ENCODE measurements at places on chromosomes 16 and 17.

DNA sequence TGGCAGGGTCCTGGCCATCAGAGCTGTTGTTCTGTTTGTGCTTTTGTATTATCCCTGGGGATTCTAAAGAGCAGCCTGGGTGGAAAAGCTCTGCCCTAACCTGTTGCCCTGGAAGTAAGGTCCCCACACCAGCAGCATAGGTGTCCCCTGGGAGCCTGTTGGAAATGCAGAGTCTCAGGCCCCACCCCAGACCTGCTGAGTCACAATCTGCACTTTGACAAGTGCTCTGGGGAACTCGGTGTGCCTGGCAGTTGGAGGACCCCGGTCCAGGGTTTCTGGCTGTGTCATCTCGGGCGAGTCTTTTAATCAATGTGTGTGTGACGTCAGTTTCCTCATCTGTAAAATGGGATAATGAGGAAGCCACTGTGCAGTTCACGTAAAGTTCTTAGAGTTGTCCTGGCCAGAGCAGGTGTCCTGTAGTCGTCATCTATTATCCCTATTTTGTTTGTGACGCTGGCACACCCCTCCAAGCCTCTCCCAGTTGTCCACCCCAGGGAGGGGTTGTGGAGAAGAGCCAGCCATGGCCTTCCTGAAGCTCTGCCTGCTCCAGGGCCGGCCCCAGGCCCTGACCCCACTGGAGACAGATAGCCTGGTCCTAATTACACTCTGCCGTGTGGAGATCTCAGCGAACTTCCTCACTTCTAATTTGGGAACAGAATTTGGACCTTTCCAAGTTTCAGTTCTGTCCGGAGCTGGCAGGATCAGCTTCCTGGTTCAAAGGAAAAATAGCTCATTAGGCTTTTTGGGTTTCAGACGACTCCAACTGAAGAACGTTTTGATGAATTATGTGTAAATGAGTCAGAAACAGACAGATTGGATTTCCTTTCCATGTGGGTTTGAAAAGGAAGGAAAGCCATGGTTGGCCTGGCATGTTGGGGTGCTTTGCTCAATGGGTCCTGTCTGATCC lies 295.7 kb upstream of the FOXF1 start:
- DNase-seq, result no peak

DNA sequence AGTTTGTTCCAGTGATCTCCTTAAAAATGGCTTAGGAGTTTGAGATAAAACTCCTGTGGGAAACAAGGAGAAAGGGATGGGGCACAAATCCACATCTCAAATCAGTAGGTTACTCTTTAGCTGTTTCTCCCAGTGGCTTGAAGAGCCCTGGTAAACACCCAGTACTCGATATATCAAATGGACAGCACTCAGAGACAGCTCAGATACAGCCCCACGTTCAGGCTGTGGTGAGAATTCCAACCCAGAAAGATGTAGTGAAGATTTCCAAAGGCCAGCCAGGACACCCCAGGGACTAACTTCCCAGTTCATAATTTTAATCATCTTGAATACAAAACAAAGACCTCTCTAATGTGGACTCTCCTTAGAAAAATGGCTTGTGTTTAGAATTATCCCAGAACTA lies 6.4 kb upstream of the VEZF1 start:
- DNase-seq, result no peak

DNA sequence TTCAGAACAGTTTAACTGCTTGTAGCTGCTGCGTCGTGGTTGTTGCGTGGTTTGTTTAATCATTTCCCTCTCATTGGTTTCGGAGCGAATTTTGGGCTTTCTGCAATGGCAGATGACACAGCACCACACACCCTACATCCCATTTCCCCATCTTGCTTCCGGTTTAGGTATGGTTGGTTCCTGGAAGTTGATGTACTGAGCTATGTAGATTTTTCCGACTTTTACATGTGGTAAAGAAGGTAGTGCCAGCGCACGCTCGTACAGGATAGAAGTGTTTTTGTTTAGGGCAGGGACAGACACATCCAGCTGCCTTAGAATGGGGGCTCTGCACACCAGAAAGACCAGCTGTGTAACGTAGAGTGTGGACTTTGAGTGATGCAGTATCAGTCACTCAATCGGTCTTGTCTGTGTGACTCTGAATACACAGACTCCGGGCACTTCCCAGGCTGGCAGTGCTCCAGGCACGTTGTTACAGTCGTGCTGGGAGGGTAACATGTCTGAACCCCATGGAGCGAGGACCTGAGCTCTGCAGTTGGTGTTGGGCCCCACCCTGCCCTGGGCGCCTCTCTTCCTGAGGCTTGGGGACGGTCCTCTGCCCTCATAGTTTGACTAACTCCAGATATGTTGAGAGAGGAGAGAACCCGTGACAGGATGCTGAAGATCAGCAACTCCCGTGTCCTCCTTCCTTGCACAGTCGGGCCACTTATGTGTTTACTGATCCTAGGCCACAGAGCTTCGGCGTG lies 172.0 kb upstream of the CHMP6 start:
- DNase-seq, result no peak

- DNase-seq, result no peak
These were observed 5.6 kb upstream of the VASN start for GRCh38 chr16:4366016-4366415.

- DNase-seq, result no peak
These were observed 542.0 kb downstream of the WWOX start for GRCh38 chr16:78641433-78641832.

GRCh38 chr17:31433091-31433790 lies 41.8 kb downstream of the RAB11FIP4 start:
- no peak for DNase-seq

DNA sequence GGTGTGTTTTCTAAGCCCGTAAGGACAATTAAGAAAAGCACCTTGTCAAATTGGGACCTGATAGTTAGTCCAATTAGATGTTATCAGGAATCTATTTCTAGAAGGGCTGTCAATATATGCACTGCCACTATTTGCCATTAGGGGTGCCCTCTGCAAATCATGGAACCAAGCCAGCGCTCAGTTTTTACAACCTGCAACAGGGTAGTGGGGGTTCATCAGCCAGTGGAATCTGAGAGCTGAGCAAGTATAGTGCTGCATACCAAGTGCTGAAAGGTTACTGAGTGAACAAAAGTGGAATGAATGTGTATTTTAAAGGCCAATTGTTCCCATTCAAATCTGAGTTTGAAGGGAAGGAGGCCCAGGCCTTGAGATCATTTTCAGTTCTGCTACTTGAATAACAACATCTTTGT lies 10.4 kb downstream of the PRR11 start:
- DNase-seq, result no peak

DNA sequence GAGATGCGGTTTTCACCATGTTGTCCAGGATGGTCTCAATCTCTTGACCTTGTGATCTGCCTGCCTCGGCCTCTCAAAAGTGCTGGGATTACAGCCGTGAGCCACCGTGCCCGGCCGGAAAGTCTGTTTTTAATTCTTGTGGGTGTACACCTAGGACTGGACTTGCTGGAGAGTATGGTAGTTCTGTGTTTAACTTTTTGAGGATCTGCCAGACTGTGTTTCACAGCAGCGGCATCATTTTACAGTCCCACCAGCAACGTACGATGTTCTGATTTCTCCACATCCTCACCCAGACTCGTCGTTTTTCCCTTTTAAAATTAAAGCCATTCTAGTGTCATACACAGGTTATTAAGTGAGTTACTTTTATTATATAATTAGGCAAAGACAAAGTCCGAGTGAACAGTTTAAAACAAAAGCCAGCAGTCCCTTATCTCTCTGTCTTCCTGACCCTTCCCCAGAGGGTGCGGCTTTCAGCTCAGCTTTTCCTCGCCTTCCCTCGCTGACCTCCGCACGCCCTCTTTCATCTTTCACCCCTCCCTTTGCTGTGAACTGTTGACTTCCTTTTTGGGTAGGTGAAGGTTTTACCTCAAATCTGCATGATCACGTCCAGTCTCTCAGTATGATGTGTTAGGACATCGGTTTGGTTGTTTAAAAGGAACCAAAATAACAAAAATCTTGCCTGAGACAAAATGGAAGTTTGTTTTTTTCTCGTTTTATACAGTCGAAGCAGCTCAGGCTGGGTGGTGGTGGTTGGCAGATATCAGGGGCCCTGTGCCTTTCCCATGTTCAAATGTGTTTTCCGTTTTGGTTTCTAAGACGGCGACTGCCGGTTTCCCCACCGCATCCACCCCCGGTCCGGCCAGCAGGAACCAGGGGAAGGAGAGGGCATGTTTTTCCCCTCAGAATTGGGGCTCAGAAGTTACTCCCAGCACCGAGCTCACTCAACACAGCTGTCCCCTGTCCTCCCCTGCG lies 18.0 kb downstream of the FAM234A start:
- no peak for DNase-seq

DNA sequence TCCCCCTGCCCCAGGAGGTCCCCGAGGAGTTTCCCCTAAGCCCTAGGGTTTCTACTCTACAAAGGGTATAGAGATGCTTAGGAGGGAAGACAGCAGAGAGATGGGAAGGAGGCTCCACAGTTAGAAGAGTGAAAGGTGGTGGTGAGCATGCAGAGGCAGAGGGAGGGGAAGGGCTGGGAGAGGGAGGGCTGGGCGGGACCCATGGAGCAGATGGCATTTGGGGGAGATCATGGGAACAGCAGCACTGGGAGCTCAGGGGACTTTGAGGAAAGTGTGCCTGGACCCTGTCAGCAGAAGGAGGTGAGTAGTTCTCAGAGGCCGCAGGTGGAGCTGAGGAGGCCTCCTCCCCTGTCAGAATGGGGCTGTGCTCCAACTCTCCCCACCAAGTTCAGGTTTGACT lies 650 bp upstream of the OTOP3 start:
- no peak for DNase-seq

DNA sequence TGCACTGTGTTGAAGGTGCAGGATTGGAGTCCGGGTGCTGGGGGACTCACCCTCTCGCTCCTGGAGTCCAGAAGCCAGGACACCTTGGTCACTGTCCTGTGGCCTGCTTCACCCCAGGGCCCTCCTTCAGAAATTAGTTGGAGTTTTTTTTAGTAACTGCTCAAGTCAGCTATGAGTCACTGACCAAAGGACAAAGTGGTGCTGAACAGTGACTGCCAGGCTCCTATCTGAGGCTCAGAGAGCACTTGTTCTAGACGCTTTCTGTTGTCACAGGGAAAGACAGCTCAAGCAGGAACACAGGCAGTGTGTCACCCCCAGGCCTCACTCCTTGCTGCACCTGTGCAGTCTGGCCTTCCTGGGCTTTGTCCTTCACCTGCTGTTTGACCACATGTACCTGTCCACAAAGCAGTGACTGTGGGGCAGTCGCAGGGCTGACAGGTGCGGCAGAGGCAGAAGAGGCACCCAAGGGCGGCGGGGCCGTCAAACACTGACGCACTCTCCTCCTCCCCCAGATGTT lies 4.1 kb upstream of the FAAP100 start:
- no peak for DNase-seq

DNA sequence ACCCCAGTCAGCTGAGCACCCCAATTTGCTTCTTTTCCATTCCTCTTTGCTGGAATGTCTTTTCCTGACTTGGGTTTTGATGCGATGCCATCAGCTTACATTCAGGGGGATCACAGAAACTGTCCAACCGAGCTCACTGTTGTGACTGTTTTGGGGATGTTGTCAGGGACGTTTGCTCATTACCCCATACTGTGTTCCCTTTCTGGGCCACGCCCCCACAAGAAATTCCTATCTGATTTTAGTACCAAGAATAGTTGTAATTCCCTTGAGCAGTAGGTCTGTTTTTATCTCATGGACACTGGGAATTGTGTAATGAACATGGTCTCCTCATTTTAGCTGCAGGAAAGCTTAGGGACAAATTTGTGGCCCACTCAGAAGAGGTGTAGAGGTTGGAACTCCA lies 2.6 kb upstream of the NTN1 start:
- no peak for DNase-seq

- DNase-seq, result no peak
These were observed 88.4 kb downstream of the USP32 start for GRCh38 chr17:60303406-60304099.

GRCh38 chr16:30979170-30980022 lies 5.6 kb upstream of the HSD3B7 start:
- DNase-seq, result no peak

GRCh38 chr17:76238847-76239537 lies 1.3 kb downstream of the RNF157 start:
- DNase-seq, result no peak

GRCh38 chr16:81445966-81446906 lies 1.6 kb downstream of the CMIP start:
- no peak for DNase-seq

- no peak for DNase-seq
These were observed 44.4 kb upstream of the MRTFB start for GRCh38 chr16:14026572-14027285.

DNA sequence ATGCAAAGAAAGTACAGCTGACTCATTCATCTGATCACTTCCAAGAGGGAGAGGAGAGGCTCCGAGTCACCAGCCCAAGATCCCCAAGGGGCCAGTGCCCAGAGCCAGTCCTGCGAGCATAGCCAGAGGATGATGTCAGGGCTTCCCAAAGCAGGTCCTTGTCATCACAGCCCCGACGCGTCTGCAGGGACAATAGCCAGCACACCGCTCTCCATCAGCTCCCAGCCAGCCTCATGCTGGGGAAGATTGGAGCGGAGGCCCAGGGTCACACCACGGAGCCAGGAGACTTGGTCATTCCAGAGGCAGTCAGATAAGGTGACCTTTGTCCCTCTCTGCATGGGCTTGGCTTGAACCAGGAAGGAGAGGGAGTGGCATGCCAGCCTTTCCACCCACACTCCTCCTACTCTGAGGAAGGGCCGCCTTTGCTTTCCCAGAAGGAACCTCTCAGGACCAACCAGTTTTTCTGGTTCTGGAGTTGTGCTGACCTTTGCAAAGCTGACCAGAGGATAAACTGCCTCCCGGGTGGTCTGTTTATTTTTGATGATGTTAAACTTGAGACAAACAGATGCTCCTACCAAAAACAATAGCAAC lies 58.3 kb upstream of the ARHGAP44 start:
- peak; percentile 11 for DNase-seq

GRCh38 chr17:7647018-7647417 lies 3.7 kb upstream of the ATP1B2 start:
- no peak for DNase-seq

- DNase-seq, result no peak
These were observed 1.1 kb downstream of the KCTD11 start for GRCh38 chr17:7352910-7353635.

GRCh38 chr16:29662729-29663015 lies 375 bp upstream of the SPN start:
- DNase-seq, result no peak

DNA sequence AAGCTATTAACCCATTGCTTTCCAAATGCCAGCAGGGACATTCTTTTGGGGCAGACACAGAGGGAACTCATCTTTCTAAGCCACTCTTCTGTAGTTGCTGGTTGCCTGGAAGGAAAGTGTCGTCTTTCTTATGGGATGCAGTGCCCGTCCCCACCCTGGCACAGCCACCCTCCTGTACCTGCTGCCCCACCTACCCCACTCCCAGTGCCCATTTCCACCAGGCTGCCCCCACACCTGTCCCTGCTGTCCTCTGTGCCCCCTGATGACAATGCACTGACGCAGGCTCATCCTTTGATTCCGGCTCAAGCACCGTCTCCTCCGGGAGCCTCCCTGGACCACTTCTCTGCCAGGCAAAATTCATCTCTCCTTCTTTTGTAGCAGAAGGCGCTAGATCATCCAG lies 190.4 kb upstream of the CDH5 start:
- DNase-seq, result no peak

GRCh38 chr16:59699786-59700185 lies 965.7 kb upstream of the GOT2 start:
- DNase-seq, result no peak
